Activated T-helper 1 cell treated with anti-CD3 and anti-CD28 coated beads, Interleukin-12 subunit alpha, Interleukin-12 subunit beta, Interleukin-2, Interleukin-4 antibody, amounts not matched to agents 30 ng/mL and 10 ng/mL and 1 ng/mL, durations not matched to agents 14 hours and 24 hours and 36 hours (primary cell): ENCODE measurements at places on chromosomes 12 and 14.

DNA sequence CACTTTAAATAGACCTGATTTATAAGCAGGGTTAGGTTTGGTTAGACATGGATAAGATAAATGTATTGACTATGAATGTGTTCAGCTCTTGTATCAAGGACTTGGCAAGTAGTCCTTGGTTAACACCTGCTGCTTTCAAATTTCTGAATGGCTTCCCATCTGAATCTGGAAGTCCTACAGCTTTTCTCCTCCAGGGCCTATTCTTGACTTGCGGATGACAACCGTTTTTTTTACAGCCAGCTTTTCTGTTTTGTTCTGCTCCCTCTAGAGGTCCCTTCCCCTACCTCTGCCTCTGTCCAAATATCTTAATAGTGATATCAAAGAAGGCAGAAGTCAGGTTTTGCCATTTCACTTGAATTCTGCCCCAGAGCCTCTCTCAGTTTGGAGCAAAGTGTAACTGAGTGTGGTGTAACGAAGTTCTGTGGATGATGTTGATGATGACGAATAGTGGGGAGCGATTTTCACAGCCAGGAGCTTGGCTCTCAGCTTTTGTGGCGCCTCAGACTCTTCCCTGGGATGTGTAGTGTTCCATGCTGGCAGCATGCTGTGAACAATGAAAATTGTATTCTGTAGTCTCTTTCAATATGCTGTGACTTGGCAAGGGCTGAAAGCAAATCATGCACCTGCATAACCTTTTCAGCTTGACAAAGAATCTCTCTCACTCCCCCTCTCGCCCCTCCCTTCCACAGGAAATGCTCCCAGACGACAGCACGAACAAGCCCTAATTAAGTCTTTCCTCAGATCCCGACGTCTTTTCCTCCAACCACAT lies 5.0 kb upstream of the SLC4A8 start:
- H3K4me3 ChIP-seq = no peak overlapping the region
- H3K27me3 ChIP-seq = peaks cover 33% of the 10 kb centered on the region
- H3K36me3 ChIP-seq = no peaks in the 10 kb centered on the region
- peaks cover 5% of the 10 kb centered on the region for H3K4me1 ChIP-seq
- no peak overlapping the region for H3K27ac ChIP-seq
- no peak for DNase-seq

DNA sequence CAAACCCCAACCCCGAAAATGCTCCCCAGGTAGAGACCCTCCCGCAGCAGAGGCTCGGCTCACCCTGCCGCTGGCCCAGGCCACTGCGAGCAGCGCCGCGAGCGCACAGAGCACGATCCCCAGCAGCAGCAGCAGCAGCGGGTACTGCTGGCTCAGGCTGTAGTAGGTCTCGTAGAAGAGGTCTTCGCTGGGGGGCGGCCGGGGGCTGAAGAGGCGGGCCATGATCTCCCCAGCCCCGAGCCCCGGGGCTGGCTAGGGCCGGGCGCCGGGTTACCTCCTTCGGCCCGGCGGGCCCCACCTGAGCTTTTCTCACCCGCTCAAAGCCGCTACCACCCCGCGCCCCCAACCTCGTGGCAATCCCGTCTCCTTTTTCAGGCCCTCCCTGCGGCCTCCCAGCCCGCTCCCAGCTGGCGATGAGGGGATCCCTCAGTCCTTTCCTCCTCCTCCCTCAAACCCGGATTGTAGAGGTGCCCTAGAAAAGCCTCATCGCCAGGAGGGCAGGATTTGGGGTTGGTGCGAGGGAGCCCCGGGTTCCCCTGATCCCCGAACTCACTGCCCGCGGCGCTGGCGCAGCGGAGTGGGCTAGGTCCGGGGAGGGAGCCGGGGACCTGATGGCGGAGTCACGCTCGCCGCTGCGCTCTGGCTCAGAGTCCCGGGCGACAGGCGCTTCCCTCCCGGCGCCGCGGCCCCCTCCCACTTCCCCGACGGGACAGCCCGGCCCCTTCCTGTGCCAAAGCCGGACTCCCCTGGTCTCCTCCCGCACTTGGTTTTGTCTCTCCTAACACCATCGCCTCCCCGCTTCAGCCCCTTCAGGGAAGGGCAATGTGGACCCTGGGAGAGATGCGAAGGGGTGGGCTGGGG lies at the start of gene ADCY4:
TSS of gene ADCY4 (minus strand) at position 641 of the 861 bp plus-strand sequence. CDS start at position 222, 419 bp downstream.
- H3K4me3 ChIP-seq = peak within 1 kb of the TSS; percentile 56
- H3K4me1 ChIP-seq = peaks cover 49% of the 10 kb centered on the region
- DNase-seq = no peak
- H3K36me3 ChIP-seq = peaks cover 26% of the 10 kb centered on the region
- no peak within 1 kb of the TSS for H3K27ac ChIP-seq
- peaks cover 29% of the 10 kb centered on the region for H3K27me3 ChIP-seq

- peaks cover 6% of the 10 kb centered on the region for H3K36me3 ChIP-seq
- peak; percentile 47 for DNase-seq
- peaks cover 55% of the 10 kb centered on the region for H3K27me3 ChIP-seq
- peaks cover 23% of the 10 kb centered on the region for H3K4me1 ChIP-seq
Measured at GRCh38 chr12:57127101-57127725, 1.1 kb upstream of the LRP1 start.

DNA sequence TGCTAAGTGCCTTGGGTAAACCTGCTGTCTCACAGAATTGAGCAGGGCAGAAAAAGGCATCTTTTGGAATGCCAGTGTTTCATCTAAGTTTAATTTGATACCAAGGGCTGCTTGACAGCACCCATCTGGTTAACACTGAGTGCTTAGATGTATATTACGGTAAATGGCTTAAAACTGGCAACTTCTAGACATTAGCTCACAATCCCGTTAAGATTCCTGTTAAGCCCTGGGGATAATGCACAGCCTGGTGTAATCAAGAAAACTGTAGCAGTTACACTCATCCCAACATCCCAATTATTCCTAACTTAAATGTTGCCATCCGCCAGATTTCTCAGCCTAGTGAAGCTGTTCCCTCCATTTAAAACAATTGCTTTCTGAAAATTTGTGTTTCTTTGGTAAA lies 29.9 kb downstream of the PPFIBP1 start:
- H3K4me3 ChIP-seq = no peak overlapping the region
- peaks cover 4% of the 10 kb centered on the region for H3K36me3 ChIP-seq
- H3K4me1 ChIP-seq = peaks cover 57% of the 10 kb centered on the region
- no peak overlapping the region for H3K27ac ChIP-seq

DNA sequence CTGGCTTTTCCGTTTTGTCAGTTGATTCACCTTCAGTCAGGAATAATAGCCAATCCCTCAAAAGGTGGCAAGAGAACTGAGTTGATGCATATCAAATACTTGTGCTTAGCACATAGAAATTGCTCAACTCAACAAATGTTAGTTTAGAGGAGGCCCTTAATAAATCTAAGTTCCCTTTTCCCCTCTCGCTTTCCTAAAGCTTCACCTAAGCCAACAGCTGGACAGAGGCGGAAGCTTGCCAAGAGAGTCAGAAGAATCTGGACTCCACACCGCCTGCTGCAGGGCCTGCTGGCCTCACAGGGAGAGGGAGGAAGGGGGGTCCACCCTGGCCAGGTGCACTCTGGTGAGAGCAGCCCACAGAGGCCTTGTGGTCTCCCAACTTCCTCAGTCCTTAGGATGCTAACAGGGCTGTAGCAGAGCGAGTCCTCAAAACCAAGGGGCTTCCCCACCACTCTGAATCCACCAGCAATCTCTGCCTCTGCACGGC lies 213.1 kb downstream of the CHST11 start:
- no peaks in the 10 kb centered on the region for H3K27me3 ChIP-seq
- H3K4me1 ChIP-seq = peaks cover 87% of the 10 kb centered on the region
- DNase-seq = no peak
- H3K4me3 ChIP-seq = peak overlapping the region; percentile 50
- H3K36me3 ChIP-seq = peaks cover 19% of the 10 kb centered on the region

DNA sequence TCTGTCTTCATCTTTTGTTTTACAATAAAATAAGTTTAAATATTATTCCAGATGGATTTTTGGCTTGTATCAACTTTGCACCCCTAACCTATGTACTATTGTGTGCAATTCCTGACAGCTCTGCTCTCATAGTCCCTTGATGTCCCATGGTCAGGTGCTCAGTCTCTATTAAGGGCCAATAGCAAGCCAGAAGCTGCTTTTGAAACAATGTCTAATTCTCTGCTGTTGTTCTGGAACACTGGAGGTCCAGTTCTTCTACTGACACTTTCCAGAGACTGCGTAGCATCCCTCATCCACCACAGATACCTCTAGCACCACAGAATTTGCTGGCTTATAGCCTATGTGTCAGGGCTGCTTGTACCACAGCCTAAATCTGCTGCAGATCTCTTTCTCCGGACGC lies 74.6 kb downstream of the BRMS1L start:
- H3K27ac ChIP-seq = no peak overlapping the region
- no peak overlapping the region for H3K4me3 ChIP-seq
- H3K4me1 ChIP-seq = no peaks in the 10 kb centered on the region

- no peak overlapping the region for H3K4me3 ChIP-seq
- DNase-seq = no peak
- no peak overlapping the region for H3K27ac ChIP-seq
- H3K4me1 ChIP-seq = no peaks in the 10 kb centered on the region
Measured at GRCh38 chr12:118603610-118604361, 227.4 kb downstream of the SUDS3 start.

DNA sequence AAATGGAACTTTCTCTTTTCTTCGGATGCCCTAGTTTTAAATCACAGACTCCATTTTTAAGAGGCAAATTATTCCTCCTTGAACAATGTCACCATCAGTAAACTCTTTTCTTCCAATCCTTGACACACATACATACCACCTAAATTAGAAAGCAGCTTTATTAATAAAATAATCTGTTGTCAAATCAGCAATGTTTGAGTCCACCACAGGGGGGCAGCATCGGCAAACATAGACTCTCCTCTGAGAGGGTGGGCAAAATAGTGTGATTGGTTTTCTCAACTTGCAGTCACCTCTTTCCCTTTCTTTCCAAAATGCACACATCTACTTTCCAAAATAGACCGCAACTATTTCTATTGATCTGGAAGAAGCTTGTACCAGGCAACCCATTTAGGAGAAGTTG lies 438.4 kb upstream of the OR4E1 start:
- peak overlapping the region; percentile 18 for H3K27ac ChIP-seq
- no peak for DNase-seq
- H3K4me3 ChIP-seq = peak overlapping the region; percentile 72
- H3K36me3 ChIP-seq = no peaks in the 10 kb centered on the region
- peaks cover 32% of the 10 kb centered on the region for H3K4me1 ChIP-seq

- no peak for DNase-seq
- peaks cover 95% of the 10 kb centered on the region for H3K4me1 ChIP-seq
- H3K4me3 ChIP-seq = no peak overlapping the region
- H3K36me3 ChIP-seq = peaks cover 41% of the 10 kb centered on the region
Measured at GRCh38 chr12:104689635-104690034, 232.9 kb downstream of the CHST11 start.

DNA sequence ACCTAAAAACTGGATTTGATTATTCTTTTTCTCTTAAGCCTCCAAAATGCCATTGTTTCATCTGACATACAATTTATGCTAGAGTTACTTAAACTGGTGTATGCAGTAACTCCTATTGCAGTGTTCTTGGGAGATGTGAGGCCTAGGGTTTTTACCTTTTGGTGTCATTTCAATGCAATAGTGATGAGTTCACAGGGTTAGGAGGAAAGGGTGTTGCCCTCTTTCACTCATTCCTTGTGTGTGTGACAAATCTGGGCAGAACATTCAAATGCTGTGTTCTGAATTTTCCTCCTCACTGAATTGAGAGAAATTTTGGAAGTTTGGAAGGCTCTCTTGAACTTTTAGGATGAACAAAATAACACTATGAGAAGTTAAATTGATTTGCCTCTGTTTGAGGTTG lies 69.9 kb downstream of the IGF1 start:
- no peak overlapping the region for H3K27ac ChIP-seq
- peaks cover 7% of the 10 kb centered on the region for H3K27me3 ChIP-seq
- peaks cover 20% of the 10 kb centered on the region for H3K4me1 ChIP-seq
- no peak for DNase-seq
- H3K36me3 ChIP-seq = no peaks in the 10 kb centered on the region

GRCh38 chr14:50218501-50218900 lies 12.9 kb downstream of the SOS2 start:
- peaks cover 12% of the 10 kb centered on the region for H3K4me1 ChIP-seq
- H3K4me3 ChIP-seq = no peak overlapping the region
- peaks cover 11% of the 10 kb centered on the region for H3K36me3 ChIP-seq

DNA sequence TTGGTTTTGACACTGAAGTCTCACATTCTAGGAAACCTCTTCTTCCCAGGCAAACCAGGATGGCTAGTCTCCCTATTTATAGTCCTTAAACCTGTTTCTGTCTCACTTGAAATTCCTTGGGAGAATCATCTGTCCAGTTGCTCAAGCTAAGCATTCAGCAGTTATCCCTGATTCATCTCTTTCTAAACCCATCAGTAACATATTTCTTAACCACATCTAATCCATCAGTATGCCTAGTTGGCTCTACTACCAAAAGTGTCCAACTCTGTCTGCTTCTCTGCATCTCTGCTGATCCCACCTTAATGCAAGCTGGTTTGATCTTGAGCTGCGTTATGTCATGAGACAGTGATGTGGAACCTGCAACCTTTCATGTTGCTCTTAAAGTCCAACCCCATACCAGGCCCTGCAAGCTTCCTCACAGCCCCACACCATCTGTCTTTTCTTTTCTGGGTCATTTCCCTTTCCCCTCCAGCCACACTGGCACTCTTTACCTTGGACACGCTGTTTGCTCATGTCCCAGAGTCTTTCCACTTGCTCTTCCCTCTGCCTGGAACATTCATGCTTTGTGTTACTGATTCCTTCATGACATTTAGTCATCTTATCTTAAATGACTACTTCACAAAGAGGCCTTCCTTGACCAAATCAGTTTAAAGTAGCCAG lies 380.8 kb upstream of the RGS6 start:
- no peak overlapping the region for H3K4me3 ChIP-seq
- peaks cover 10% of the 10 kb centered on the region for H3K36me3 ChIP-seq
- H3K27ac ChIP-seq = no peak overlapping the region
- H3K4me1 ChIP-seq = peaks cover 64% of the 10 kb centered on the region

- H3K27me3 ChIP-seq = no peaks in the 10 kb centered on the region
- H3K36me3 ChIP-seq = no peaks in the 10 kb centered on the region
- DNase-seq = no peak
- no peak overlapping the region for H3K27ac ChIP-seq
Measured at GRCh38 chr12:79560225-79560889, 130.4 kb downstream of the PAWR start.

DNA sequence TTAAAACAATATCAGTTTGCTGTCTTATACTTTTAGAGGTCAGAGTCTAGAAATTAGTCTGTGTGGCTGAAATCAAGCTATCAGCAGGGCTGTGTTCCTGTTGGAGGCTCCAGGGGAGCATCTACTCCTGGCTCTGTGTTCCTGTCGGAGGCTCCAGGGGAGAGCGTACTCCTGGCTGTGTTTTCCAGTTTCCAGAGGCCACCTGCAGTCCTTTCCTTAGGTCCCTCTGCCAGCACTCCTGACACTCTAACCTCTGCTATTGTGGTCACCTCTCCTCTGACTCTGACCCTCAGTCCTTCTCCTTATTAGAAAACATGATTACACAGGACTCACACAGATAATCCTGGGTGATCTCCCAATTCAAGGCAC lies 1140.7 kb upstream of the TMEM132C start:
- no peaks in the 10 kb centered on the region for H3K27me3 ChIP-seq
- peaks cover 18% of the 10 kb centered on the region for H3K4me1 ChIP-seq
- H3K36me3 ChIP-seq = no peaks in the 10 kb centered on the region
- H3K27ac ChIP-seq = peak overlapping the region; percentile 80
- H3K4me3 ChIP-seq = no peak overlapping the region
